ENCODE measurements at places on chromosomes 6 and 20. TPM values are rescaled to one million over a fixed set of nuclear protein-coding genes. Genes with fewer than 3 reads are reported as not detected.

The SLC2A10 gene
- 1.3 TPM for polyA plus RNA-seq

The ACTR5 gene
- 9.3 TPM for polyA plus RNA-seq

The FILIP1 gene
- polyA plus RNA-seq: 20.1 TPM

The MUCL3 gene
- polyA plus RNA-seq: not detected

The PPP1R18 gene
- polyA plus RNA-seq: 19.7 TPM
